ENCODE measurements at places on chromosomes 7 and 10. TPM values are rescaled to one million over a fixed set of nuclear protein-coding genes. Genes with fewer than 3 reads are reported as not detected.

DNA sequence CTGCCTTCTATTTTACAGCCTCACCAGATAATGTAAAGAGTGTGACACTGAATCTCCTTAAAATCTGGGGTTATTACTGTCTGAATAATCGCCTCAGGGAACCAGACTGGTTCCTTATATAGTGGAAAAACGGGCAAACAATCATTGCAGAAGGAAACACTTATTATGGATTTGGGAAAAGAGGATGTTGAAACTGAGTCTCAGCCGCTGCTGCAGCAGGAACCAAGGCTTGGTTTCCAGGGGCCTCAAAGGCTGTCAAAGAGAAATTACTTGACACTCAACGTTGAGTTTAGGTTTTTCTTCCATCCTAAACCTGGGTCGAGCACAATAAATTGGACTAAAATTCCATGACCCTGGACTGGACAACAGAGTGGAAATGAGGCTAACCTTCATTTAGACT lies 103.8 kb upstream of the AHR start:
- no peak for DNase-seq

DNA sequence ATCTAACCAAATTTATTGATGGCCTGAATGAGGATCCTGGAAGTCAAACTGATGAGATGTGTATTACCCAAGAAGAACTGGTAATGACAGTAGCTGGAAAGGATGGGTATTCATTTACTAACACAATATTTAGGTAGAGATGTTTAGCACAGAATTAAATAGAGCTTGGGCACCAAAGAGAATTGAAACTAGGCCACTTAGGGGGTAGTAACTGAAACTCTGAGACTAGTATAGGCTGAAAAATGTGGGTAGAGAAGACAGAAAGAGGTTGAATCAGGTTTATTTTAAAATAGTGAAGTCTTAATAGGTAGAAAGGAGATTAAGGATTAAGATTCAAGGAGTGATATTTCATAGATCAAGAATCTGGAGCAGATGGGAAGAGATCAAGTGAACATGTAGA lies 155.8 kb downstream of the MLLT10 start:
- no peak for DNase-seq

- DNase-seq: no peak
These were observed 22.5 kb upstream of the ASCC1 start for GRCh38 chr10:72238392-72239175.

DNA sequence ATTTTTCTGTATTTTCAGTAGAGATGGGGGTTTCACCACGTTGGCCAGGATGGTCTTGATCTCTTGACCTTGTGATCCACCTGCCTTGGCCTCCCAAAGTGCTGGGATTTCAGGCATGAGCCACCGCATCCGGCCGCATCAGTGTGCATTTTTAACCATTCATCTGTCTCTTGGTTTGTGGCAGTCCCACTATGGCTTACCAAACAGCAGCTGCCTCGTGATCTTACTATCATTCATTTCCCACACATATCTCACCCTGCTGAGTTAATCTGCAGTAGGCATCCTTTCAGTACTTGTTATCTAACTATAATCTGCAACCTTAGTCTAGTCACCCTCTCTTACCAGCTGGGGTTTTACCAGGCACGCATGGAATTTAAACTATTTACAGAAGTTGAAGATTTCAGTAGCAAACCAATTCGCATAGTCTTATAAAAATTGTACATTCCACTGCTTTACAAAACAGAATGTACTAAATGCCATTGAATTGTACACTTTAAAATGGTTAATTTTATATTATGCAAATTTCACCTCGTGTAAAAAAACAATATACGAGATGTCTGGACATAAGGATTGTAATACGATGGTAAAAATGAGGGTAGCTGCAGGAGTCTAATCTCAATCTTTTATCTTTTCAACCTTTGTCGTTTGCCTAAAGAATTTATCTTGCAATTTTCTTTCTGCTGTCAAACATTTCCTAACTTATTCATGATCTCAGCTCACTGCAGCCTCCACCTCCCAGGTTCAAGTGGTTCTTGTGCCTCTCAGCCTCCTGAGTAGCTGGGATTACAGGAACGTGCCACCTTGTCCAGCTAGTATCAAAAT lies 4.6 kb upstream of the TBC1D12 start:
- peak; percentile 60 for DNase-seq

DNA sequence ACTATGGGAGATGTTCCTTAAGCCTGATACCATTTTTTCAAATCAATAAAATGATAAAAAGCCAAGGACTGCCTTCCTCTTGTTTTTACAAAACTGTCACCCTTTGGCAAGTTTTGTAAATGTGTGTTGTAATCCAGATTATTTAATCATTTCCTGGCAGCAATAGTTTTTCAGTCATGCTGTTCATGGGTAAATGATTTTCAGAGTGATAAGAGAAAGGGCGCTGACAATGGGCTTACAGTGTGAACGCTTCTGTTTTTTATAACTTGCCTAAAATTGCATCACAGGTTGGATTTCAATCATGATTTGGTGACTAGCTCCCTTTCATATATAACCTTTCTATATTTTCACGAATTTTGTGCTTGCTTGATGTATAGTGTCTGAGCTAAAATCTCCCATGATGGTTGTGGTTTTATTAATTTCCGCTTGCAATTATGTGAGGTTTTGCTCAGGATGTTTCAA lies 19.0 kb upstream of the DMBT1 start:
- DNase-seq: peak; percentile 86

GRCh38 chr10:95756041-95756761 lies at the start of gene ENTPD1:
TSS of gene ENTPD1 (plus strand) at chr10:95756163. CDS start at chr10:95756240, 77 bp downstream.
- DNase-seq: peak; percentile 18

DNA sequence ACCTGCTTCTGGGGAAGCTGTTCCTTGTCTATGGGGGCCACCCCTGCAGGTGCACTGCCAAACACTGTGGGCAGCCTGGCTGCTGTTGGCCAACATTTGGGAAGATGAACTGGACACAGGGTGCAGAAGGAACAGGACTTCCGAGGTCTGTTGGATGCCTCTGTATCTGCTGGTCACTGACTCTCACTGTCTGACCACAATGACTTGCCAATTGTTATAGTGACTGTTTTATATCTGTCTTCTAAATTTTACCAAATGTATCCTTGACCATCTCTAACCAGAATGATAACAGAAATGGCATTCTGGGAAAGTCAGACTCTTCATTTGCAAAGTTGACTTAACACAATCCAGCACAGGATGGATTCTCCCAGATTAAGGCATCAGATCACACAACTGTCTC lies 214.0 kb upstream of the PRSS58 start:
- DNase-seq: no peak

GRCh38 chr7:154693661-154694060 lies 309.3 kb downstream of the PAXIP1 start:
- DNase-seq: no peak

GRCh38 chr10:983971-984655 lies 4.1 kb upstream of the GTPBP4 start:
- no peak for DNase-seq

DNA sequence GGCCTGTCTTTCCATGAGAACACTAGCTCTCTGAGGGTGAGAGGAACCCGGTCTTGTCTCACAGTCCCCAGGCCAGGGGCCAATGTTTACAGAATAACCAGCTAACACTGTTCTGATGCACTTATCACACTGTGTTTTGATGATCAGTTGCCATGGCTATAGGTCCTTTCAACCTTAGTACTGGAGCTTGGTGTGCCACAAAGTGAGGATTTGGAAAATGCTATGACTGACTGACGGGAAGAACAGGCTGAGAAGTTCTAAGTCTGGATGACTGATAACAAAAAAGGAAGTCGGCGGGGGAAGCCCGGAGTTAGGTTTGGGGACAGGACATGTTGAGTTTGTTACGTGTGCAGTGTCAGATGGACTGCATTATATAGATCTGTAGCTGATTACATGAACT lies 141.8 kb downstream of the CTTNBP2 start:
- no peak for DNase-seq

- no peak for DNase-seq
These were observed 162.9 kb downstream of the CREB5 start for GRCh38 chr7:28575241-28575643.

- peak; percentile 60 for DNase-seq
These were observed 595 bp upstream of the SUN1 start for GRCh38 chr7:831596-832166.

DNA sequence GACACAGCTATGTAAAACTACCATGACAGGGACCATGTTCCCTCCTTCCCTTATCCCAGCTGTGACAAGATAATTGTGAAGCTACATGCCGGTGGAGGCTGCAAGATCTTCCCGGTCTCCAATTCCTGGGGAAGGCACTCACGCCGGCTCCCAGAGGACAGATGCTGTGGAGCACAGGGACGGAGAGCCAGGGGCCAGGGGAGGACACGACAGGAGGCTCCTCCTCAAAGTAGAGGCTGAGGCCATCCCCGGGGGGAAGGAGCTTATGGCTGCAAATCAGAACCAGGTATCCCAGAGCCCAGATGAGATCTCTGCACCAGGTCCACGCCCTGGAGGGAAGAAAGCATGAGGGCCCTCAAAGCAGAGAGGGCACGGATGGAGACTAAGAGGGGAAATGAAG lies 286.2 kb downstream of the TCERG1L start:
- DNase-seq: no peak

DNA sequence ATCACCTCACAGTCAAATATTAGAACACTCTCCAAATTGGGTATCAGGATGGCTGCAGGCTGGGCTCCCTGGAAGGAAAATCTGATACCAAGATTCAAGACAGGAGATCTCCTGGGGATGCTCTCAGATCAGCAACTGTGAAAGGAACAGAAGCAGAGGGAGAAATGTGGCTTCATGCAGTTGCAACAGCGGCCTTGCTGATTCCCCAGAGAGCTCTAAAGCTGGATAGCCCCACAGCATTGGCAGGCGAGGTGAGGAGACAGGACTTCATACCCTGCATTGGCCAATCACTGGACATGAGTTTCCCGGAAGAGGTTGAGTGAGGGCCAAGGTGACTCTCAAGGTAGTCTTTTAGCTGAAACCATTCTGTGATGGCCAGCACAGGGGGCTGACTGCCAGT lies 190.6 kb downstream of the PTPN20 start:
- no peak for DNase-seq

DNA sequence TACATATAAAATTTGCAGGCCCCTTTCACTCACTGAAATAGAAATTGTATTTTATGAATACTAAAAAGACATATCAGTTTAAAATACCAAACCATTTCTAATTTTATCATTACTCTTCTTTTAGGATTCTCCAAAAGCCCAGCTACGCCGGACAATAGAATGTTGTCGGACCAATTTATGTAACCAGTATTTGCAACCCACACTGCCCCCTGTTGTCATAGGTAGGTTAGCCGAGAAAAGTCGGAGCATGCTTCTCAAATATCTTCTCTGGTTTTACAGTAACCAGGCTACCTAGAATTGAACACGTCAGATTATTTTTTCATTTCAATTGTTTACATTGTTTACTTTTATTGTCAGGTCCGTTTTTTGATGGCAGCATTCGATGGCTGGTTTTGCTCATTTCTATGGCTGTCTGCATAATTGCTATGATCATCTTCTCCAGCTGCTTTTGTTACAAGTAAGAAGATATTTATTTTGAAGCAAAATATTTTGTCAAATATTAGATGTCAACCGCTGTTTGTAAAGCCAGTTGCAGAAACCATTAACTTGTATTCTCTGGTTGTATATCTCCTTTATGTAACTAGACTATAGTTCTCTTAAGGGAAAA lies 57.6 kb downstream of the MMRN2 start:
- peak; percentile 83 for DNase-seq

DNA sequence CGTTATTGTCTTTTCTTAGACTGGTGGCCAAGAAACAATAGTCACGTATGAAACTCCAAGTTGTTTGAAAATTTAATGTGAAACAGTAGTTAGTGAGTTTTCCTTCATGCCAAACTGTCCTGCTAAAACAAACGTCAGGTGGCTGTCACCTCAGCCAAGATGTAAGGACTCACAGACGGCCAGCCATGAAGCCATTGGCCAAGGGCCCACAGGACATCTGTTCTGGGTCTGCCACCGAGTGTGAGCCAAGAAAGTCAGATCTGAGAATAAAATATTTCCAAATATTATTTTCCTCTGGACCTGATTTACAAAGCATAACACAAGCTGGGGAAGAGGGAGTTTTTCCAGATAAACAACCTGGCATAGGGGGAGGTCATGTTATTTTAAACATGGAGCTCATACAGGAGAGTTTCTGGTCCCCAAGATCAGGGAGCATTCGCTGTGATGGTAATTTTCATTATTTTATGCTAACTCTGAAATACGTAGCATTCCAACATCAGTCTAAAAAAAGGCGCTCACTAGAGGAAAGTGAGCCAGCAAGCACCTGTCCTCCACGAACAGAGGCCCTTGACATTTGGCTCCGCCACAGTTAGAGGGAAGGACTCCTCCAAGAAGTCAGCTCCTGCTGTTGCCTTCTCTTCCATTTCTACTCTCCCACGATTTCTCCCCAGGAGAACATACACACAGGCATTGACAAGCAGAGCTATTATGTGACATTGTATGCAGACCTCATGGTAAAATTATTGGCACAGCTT lies 38.9 kb upstream of the LANCL2 start:
- DNase-seq: no peak

EVX1 gene
- total RNA-seq: not detected

PI4K2A gene
- 21.3 TPM for total RNA-seq

SPDYE18 gene
- total RNA-seq: not detected

ZWINT gene
- total RNA-seq: 104 TPM

FBXL13 gene
- total RNA-seq: 0.37 TPM

All from A673 (cell line).